ENCODE measurements at places on chromosomes 16 and 17.

DNA sequence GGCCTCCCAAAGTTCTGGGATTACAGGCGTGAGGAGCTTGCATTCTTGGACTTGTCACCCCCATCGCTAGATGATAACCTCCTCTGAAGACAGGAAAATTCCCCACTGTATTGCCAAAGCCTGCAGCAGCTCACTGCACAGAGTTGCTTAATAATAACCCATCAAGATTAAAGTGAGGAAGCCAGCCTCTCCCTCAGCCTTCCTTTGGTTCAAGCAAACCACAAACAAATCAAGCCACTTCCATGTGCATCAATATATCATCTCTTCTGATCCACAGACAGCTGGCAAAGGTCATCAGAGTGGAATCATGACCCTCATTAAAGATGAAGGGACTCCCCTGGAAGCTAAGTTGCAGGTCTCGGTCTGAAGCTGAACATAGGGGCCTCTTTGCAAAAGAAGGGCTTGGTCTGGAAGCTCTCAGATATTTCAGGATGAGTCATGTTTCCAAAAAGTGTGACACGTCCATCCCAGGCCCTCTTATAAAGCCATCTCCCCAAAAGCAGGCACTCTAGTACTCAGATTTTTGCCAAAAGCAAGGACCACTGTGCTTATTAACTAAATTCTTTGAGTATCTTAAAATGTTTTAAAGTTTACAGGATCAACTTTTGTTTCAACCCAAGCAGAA is 4.8 kb downstream of the EMP2 start:
- no peak for DNase-seq

- DNase-seq, result no peak
Measured at GRCh38 chr17:65572581-65573281, 11.3 kb upstream of the AXIN2 start.

GRCh38 chr16:48623304-48624016 is 13.5 kb upstream of the N4BP1 start:
- DNase-seq, result peak; percentile 44

- no peak for DNase-seq
Measured at GRCh38 chr16:46712911-46713310, 23.5 kb downstream of the ORC6 start.

- no peak for DNase-seq
Measured at GRCh38 chr17:50111673-50112655, 16.8 kb downstream of the PDK2 start.

DNA sequence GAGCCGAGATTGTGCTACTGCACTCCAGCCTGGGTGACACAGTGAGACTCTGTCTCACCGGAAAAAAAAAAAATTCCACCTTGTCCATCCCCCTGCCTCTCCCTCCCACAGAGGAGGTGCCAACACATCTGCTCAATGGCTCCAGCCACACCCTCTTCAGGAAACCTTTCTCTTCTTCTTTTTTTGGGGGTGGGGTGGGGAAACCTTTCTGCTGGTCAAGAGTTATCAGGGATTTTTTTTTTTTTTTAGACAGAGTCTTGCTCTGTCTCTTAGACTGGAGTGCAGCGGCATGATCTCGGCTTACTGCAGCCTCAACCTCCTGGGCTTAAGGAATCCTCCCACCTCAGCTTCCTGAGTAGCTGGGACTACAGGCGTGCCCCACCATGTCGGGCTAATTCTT is 18.7 kb downstream of the TNS4 start:
- no peak for DNase-seq

DNA sequence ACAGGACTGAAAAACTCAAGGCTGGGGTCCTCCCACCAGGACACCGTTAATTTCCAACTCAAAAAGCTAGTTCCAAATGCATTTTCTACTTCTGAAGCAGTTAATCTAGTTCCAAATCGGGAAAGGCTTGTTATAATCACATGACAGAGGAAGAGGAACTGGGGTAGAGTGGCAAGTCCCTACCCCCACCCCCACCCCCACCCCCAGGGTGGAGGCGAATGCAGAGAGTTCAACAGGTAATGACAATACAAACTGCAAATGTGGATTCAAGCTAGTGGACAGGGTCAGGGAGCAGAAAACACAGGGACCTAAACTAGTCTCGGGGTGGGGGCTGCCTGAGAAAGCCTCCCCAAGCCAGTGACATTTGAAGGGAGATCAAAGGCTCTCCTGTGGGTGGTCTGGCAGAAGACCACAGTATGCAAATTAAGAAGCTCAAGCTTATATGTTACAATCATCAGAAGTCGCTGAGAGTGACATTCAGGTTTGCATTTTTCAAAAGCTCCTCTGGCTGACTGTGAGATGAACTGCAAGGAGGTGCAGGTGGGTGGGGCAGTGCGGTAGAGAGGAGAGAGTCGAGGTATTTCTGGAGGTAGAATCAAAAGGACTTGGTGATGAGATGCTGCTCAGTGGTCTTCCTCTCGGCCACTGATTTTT is 56.4 kb upstream of the SLC25A19 start:
- no peak for DNase-seq

GRCh38 chr17:46013502-46014165 is 14.6 kb downstream of the STH start:
- no peak for DNase-seq

DNA sequence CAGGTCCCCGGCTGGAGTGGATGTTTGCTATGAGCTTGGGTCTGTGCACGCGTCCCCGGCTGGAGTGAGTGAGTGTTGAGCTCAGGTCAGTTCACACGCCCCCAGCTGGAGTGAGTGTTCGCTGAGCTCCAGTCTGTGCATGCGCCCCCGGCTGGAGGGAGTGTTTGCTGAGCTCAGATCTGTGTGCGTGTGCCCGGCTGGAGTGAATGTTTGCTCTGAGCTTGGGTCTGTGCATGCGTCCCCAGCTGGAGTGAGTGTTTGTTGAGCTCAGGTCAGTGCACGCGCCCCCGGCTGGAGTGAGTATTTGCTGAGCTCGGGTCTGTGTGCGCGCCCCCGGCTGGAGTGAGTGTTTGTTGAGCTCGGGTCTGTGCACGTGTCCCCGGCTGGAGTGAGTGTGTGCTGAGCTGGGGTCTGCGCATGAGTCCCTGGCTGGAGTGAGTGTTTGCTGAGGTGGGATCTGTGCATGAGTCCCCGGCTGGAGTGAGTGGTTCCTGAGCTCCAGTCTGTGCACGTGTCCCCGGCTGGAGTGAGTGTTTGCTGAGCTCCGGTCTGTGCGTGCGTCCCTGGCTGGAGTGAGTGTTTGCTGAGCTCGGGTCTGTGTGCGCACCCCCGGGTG is 284.2 kb downstream of the SNX29 start:
- no peak for DNase-seq

DNA sequence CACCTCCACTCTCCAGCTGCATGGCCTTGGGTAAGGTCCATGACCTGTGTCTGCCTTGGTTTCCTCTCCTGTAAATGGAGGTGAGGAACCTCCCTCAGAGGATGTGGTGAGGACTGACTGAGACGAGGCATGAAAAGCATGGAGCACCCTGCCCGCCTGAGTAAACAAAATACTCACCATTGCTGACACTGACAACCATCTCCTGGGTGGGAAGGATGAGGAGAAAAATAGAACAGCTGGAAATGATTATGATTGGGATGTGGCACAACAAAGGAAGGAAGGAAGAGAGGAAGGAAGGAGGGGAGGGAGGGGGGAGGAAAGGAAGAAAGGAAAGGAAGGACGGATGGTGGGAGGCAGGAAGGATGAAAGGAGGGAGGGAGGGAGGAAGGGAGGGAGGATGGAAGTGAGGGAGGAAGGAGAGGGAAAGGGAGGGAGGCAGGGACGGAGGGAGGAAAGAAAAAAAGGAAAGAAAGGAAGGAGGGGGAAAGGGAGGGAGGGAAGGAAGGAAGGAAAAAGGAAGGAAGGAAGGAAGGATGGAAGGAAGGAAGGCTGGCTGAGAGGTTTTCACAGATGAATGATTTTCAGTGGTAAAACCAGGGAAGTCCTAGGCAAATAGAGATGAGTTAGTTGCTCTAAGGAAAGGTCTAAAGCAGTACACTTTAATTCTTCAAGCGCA is 276.5 kb upstream of the XYLT1 start:
- DNase-seq, result no peak

DNA sequence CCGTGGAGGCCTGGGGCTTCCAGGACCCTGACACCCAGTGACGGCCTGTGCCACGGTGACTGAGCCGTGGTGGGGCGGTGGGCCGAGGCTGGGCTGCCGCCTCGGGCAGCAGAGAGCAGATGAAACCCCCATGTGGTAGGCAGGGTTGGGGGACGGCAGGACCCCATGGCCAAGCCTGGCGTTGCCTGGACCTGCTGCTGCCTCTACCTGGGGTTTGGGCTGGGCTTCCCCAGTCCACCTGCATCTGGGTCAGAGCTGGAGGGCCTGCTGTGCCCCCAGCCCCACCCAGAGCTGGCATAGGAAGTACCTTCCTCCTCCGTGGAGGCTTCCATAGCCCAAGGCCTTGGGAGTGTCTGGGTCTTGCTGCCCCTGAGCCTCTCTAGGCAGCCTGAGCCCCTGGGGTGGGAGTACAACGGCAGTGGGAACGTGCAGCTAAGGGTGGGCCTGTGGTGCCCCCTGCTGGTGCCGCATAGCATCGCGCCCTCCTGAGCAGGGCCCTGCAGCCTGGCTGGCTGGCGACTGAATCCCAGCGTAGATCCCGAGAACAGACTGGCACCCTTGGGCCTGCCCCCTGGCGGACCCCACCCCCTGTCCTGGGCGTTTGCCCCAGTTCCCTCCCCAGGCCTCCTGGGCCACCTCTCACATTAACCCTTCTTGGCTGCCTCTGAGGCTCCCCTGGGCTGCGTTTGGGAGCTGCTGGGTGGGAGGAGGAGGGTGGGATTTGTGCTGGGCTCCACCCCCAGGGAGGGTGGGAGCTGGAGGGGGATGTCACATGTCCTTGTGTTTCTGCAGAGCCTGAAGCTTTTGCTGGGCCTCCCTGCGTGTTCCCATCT is 12.6 kb upstream of the ATP6V0C start:
- peak; percentile 69 for DNase-seq

GRCh38 chr16:15509051-15509592 is 74.7 kb downstream of the BMERB1 start:
- DNase-seq, result no peak

- DNase-seq, result peak; percentile 38
Measured at GRCh38 chr17:77901481-77901880, 57.0 kb upstream of the TNRC6C start.

DNA sequence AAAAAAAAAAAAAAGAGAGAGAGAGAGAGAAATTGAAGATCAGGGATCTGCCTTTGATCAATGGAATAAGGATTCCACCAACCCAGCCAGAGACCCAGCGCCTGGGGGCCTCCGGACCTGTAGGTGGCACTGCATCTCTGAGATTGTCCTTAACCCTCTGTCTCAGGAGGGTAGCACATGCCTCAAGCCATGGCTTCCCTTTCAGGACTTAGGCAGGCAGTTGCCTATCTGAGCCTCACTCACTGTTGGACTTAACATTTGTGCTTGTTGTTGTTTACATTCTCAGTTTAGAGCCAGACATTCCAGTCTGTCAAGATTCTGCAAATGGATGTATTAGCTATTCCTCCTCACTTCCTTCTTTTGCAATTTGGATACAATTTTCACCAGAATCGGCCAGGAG is 5.1 kb upstream of the SCNN1B start:
- no peak for DNase-seq

DNA sequence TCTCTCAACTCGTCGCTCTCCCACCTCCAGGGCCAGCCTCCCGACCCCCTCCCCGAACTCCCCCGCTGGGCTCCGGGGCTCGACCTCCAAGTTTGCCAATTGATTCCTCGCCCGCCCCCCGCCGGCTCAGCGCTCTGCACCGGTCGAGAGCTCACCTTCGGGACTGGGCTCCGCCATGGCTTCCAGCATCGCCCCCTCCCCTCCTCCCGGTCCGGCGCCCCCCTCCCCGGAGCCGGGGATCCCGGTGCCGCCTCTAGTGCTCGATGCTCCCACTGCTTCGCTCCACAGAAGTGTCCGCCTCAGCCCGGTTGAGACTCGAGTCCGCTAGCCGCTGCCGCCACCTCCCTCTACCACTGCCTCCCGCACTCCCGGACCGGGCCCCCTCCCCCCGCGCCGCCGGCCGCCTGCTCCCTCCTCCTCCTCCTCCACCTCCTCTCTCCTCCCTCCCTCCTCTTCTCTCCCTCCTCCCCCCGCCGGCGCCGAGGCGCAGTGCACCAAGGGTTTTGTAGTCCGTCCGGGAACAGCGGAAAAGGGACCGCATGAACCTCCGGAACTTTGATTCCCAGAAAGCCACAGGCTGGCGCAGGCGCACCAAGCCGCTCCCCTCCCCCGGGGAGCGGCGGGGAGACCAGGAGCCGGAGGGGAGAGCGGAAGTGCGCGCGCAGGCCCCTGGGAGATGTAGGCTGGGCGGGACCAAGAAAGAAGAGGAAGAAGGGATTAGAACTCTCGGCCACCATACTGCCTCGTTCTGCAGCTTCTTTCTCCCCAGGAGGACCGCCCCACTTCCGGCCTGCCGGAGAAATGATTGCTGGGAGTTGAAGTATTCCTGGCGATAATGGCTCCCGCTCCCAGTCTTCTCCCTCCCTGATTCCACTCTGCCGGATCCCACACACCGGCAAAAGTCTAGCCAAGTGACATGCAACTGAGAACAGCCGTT is at the start of gene PHF23:
TSS of gene PHF23 (minus strand) at position 367 of the 937 bp plus-strand sequence. CDS start at position 189, 178 bp downstream.
- DNase-seq, result peak; percentile 99

GRCh38 chr16:24188751-24189318 is 67.3 kb upstream of the CACNG3 start:
- no peak for DNase-seq

GRCh38 chr17:64533784-64534183 is 27.0 kb downstream of the CEP95 start:
- DNase-seq, result no peak

DNA sequence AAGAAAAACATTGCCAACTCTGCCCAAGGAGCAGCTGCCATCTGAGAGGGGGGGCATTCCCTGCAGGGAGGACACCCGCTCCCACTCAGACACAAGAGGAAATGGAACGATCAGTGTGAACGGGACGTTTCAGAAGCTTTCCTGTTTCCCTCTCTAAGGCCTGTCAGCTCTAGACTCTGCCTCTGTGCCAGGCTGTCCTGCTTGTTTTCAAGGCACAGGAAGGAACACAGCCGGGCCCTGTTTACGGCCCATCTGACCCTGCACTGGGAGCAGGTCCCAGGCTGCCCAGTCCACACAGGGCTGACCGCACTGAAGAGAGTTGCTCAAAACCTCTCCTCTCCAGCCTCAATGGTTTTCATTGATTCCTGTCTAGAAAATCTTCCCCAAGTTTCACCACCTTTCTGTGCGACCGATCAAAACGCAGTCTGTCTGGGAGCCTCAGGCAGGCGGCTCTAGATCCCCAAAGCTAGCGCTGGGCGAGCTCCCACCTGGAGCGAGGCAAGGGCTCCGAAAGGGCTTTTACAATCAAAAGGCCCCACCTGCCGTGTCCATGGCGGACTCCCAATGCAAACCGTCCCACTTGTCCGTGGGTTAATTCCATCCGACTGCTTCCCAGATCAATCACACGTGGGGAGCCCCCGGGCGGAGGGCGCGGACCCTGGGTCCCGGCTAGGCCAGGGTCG is 1.5 kb downstream of the PIEZO1 start:
- no peak for DNase-seq

GRCh38 chr17:45228763-45229539 is 7.3 kb downstream of the FMNL1 start:
- DNase-seq, result no peak

DNA sequence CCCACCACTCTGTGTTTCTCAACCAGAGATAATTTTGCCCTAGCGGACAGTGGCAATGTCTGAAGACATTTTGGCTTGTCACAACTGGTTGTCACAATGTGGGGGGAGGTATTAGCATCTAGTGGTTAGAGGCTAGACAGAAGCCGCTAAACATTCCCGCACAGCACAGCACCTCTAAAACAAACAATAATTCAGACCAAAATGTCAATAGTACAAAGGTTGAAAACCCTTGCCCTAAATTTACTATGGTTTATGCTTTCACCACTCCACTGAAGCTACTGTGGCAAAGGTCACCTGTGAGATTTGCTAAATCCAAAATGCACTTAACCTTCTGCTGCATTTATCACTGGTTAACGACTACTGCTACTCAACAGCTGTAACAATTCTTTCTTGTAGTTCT is 14.1 kb downstream of the NUP88 start:
- no peak for DNase-seq

GRCh38 chr16:72517154-72517553 is 345.2 kb upstream of the PMFBP1 start:
- DNase-seq, result no peak
